ENCODE measurements at places on chromosomes 12 and 14.
A peak's percentile ranks its signal among the peaks of the same experiment; 100 is the strongest.

DNA sequence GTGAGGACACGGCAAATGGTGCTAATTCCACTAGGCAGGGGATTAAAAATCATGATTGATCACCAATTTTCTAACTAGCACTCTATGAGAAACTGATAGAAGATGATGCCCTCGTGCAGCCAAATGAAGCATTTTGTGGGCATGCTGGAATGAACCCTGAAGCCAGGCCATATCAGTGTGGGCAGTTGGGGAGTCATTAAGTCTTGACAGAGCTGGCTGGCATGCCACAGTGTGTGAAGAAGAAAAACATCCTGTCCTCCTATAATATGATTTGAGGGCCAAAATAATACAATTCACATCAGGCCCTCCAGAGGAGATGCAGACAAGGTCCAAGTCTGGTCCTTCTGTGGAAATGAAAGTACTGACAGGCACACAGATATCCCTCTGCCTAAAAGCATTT, 107.1 kb downstream of the TMTC1 start:
- no peak for DNase-seq

GRCh38 chr12:94849411-94849976, 154.0 kb downstream of the NDUFA12 start:
- DNase-seq: no peak

- DNase-seq: peak; percentile 32
Observed at GRCh38 chr14:92728759-92729364, 19.6 kb downstream of the LGMN start.

GRCh38 chr12:1930803-1931597, 12.5 kb upstream of the CACNA2D4 start:
- DNase-seq: no peak

GRCh38 chr12:6301721-6302120, 8.8 kb upstream of the PLEKHG6 start:
- no peak for DNase-seq

DNA sequence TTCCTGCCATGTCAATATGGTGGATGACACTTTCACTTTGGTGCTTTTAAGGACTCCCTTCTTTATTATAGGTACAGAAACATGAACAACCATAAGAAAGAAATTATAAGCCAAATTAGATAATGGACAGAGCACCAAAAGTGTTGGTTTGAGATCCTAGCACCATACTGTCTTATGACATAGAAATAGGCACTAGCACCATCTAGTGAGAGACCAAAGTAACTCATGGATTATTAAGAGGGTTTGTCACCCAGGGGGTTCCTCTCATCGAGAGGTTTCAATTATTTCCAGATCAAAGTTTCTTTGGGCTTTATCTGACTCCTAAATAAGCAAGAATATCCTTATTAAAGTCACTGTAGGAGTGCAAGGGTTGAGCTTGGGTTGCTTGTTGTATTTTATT, 153.0 kb upstream of the DIO2 start:
- DNase-seq: peak; percentile 33

DNA sequence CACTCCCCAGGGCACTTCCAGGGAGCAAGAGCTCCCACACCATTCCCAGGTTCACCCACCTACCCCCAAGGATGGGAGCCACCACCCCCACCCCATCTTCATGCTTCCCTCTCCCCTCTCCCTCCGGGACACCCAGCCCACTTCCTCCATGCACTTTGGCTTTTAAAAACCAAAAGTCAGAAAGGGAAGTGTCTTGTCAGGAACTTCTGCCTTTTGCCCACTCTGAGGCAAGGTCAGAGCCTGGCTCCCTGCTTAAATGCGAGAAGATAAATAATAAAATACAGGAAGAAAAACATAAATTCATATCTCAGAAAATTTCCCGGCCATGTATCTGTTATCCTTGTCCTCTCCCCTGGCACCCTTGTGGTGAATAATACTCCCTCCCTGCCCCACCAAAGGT, 81.6 kb downstream of the PTGER2 start:
- peak; percentile 46 for DNase-seq

GRCh38 chr12:96448300-96448699, 41.1 kb upstream of the CFAP54 start:
- no peak for DNase-seq

DNA sequence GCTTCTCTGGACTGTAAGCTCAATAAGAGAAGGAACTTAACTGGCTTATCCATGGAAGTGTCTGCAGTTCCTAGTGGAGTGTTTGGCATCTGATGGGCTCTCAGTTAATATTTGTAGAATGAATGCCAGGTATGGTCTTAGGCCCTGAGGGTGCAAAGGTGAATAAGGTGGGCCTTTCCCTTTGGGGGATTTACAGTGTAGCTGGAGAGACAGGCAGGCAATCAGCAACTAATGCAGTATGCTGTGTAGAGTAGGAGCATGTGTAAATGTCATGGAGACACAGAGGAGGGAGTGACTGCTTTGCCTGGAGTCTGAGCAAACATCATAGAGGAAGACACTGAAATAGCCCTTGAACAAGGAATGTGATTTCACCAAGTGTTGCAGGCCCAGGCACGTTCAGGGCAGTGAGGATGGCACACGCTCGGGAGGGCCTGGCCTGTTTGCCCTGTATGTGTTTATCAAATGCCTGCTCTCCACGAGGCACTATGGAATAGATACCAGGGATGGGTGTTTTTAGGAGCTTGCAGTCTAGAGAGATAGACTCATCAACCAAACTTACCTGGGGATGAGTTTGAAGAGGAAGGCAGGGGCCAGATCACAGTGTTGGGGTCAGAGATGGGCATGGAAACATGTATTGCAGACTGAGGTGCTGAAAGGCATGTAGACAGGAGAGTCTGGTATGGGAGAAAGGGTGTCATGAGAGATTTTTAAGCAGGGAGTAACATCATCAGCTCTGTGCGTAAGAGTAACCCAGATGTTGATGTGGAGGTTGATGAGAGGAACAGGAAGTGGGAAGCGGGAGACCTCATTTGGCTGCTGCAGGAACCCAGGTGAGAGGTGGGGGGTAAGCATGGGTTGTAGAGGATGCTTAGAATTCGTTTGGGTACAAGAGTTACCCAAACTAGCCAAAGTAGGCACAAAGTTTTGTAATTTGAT, 54.1 kb downstream of the PLXNC1 start:
- DNase-seq: no peak

GRCh38 chr12:28172434-28173030, 17.7 kb upstream of the CCDC91 start:
- peak; percentile 54 for DNase-seq

DNA sequence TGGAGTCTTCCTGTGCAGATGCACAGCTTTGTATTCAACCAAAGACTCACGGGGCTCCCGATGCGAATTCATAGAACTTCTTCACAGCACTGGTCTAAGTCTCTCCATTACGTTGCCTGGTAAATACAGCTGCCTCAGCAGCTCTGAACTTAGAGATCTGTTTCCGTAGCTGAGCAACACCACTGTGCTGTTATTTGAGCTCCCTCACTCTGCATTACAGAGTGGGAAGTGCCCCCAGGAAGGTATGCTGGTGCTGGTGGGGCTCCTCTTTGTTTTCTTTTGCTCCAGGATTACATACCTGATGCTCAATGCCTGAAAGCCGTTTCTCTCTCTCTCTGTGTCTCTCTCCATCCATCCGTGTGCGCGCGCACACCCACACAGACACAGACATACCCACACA, 227.5 kb upstream of the RMST start:
- DNase-seq: no peak

DNA sequence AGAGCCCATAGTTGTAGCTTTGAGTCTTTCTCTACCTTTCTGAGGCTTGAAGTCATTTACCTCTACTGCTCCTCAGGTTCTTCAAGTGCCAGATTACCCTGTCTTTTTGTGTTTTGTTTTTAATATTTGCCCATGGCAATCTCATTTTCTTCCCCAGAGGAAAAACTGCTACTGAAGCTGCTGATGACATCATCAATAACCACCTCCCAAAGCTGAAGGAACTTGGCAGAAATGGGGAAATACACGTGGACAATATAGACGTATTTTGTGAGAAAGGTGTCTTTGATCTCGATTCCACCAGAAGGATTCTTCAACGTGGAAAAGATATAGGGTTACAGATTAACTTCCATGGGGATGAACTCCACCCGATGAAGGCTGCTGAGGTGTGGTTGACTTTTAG, 17.1 kb downstream of the AMDHD1 start:
- peak; percentile 18 for DNase-seq

DNA sequence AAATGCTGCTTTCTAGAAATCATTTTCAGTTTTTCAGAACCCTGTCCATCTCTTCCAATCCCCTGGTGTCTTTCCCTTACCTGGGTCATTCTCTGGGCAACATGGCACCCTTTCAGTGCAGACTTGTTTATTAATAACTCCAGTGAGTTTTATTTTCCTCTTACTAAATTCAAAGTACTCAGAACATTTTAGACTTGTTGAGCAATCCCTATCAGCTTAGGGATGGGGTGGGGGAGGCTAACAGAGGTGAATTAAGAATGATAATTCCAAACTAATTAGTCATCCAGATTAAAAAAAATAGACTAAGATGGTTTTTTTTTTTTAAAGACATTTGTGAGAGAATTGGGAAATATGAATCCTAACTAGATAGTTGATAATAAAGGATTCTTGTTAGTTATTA, 10.7 kb downstream of the GPRC5A start:
- DNase-seq: no peak
